T-helper 17 cell (primary cell): ENCODE measurements at places on chromosomes 11 and 22.

DNA sequence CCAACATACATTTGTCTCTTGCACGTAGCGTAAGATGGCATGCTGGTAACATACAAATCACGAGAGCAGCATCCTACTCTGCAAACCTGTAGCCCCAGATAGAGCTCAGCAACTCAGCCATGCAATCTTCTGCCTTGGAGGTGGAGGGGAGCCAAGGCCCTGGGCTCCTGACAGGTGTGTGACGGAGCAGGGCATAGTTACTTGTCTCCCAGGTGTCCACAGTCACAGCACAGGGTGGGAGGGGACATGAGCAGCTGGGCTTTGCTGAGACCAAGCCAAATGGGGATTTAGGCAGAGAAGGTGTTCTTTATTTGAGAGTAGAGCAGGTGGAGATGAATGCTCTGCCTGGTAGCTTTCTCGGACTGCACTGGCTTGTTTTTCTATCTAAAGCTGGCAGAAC, 111.7 kb downstream of the TEAD1 start:
- DNase-seq, result no peak

- no peak for DNase-seq
Observed at GRCh38 chr11:32758291-32758690, 36.2 kb downstream of the CCDC73 start.

GRCh38 chr11:2213384-2213842, 41.8 kb upstream of the TH start:
- no peak for DNase-seq

GRCh38 chr22:50695421-50696250, 23.0 kb downstream of the SHANK3 start:
- no peak for DNase-seq

DNA sequence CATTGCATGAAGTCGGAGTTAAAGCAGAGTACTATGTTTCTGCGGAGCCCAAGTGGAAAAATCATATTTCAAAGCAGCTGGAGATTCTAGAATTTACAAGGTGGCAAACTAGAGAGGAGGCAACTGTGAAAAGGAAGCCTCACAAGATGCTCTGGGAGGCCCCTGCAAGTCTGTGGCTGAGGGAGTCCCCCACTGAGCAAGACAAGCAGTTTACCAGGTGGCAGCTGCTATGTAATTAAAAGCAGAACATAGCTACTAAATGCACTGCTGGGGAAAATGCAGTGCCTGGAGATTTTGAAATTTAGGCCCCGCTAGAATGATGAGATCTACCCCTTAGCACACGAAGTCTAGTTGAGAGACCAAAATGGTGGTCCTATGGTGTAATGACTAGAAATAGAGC, 728.0 kb downstream of the OPCML start:
- no peak for DNase-seq

DNA sequence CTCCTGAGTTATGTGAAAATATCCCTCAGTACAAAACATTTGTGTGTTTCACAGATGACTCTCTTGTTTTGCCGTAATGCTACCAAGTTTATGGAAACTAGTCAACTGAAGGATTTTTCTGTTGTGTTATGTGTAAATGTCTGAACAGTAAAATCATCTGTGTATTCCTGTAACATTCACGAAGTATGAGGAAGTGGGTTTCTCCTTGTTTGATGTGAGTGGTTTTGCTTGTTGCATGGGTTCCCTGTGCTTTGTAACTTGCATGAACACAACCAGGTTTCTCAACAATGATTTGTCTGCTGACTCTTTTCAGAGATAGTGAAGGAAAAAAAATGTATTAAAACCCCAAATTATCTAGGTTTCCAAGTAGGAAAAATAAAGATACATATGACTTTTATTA, 138.1 kb downstream of the PGR start:
- no peak for DNase-seq

DNA sequence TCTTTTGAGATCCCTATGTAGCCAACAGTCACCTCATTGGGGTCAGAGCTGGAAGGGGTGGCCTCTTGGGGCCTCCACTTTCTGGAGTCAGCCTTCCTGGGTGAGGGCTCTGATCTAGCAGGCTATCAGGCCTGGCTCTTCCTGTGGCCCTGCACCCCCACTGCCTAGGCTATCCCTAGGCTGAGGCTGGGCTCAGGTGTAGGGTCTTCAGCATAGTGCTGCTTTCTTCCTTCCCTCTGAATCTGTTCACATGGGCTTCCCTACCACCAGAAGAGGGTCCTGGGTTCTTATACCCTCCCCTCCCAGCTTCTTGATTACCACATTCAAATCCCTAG, 456 bp upstream of the SPI1 start:
- no peak for DNase-seq

DNA sequence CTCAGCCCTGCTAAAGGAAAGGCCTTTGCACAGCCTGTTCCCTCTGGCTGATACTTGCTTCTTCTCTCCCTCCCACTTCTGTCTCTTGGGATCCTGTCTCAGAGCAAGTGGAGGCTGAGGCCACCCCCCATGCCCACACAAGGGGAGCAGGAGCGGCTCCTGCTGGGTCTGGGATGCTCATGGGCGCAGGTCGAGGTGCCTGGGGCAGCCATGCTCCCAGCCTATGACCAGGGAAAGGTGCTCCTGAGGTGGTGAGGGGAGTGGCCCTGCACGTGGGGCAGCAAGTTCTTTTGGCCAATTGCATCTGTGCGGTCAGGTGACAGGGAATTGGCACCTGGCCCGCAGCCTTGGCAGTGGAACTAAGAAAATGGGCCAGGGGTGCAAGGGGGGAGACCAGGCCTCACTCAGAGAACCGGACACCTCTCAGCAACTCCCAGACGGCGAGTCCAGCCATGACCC, 1.5 kb downstream of the MAPK11 start:
- DNase-seq, result no peak

- no peak for DNase-seq
Observed at GRCh38 chr11:45643598-45644260, 21.7 kb downstream of the CHST1 start.

DNA sequence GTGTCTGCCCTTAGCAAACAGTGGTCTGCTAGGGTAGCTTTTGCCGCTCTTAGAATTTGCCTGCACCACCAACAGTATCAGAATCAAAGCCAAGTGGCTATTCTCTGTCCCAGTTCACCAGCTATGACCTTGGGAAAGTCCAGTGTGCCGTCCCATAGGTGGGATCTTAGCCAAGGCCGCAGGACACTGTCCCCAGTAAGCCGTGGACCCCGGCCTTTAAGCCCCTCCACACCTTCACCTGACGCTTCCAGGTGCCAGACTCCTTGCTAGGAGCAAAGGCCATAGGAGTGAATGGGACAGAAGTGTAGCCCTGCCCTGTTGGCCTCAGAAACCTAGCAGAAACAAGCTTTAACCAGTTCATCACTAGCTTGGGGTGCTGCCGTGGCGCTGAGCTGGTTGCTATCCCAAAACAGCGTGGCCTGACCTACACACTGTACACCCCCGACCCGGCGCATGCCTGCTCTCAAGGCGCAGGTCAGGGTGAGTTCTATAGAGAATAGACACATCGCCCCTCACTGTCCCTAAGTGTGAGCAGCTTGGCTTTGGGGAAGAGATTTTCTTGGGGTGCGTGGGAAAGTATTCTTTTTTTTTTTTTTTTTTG, 4.5 kb downstream of the FADD start:
- DNase-seq, result no peak

DNA sequence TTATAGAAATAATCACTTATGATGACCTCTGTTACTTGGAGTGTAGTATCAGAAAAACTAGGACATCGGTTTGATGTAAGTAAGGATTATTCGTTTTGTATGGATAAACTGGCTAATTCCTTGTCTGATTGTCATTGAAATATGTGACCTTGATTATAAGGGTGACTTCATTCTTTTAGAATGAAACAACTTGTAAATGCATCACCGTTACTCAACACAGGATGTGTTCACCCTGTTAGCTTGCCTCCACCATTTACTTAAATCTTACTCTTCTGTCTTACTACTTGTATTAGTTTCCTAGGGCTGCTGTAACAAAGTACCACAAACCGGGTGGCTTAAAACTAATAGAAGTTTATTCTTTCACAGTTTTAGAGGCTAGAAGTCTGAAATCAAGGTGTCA, 7.9 kb downstream of the SFI1 start:
- no peak for DNase-seq

DNA sequence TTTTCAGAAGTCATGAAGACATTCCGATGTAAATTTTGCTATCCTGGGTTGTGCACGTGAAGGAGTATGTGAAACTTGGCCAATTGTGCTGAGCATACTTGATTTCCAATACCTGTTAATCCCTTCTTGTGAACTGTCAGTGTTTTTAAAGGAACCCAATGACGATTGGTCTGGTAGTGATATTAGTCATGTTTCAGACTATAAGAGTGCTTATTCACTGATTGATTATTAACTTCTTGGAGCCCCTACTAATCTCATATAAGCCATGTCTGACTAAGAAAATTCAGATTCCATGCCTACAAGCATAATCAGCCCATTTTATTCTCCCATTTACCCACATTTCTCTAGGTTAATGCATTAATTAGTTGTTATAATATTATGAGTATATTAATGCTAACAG, 330.8 kb upstream of the MTNR1B start:
- DNase-seq, result no peak

DNA sequence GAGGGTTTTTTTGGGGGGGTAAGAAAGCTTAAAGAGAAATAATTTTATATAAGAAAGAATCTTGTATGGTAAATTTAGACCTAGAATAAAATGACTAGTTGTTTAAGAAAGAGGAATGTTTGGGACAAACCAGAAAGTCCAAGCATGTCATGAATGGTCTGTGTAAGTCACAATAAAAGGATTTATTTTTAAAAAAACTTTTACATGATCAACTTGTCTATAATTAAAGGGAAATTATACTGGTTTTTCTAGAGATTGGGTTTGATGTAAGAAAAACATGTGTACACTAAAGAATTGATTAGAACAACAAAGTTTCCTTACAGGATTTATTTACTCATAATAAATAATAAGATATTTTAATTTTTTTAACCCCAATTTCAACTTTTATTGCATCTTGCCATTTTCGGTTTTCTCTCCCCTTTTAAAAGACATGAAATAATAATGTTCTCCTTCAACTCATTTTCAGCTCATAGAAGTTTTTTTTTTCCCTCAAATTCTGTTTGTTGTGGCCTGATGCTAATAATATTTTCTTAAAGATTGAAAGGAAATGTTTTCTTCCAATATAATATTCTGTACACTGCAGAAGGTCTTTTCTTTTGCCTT, 35.4 kb upstream of the INCENP start:
- DNase-seq, result no peak

DNA sequence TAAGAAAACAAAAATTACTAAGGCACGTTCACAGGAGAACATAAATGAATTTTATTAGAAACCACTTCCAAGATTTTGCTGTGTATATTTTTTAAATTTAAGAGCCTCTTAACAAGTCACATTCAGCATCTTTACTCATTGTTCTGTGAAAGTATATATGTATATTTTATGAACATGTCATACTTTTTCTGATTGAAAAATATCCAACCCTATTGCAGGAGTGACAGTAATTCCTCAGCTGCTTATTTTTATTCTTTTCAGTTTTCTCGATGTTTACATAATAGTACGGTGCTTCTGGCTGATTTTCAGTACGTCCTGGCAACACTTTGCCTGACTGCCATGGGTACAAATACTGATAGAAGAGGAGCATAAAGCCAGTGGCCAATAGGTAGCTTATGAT, 41.8 kb downstream of the XKR3 start:
- DNase-seq, result no peak

- no peak for DNase-seq
Observed at GRCh38 chr11:75734491-75735180, 17.0 kb downstream of the MOGAT2 start.

- no peak for DNase-seq
Observed at GRCh38 chr11:67506426-67507051, 1.4 kb upstream of the PITPNM1 start.

DNA sequence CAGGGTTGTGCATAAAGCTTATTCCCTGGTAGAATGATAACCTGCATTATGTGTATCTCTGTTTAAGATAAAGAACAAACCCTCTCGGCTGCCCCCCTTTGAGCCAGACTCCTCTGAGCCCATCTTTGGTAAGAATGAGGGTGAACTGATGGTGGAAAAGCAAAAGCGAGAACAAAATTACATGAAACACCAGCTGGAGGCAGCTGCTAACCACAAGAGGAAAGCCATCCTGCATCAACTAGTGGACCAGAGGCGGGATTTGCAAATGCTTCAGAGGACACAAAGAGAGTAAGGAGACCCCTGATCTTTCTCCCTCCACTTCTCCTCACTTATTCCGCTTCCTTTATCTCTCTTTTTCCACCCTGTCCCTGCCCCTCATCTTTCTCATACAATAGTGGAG, 40.3 kb downstream of the CCDC81 start:
- no peak for DNase-seq

DNA sequence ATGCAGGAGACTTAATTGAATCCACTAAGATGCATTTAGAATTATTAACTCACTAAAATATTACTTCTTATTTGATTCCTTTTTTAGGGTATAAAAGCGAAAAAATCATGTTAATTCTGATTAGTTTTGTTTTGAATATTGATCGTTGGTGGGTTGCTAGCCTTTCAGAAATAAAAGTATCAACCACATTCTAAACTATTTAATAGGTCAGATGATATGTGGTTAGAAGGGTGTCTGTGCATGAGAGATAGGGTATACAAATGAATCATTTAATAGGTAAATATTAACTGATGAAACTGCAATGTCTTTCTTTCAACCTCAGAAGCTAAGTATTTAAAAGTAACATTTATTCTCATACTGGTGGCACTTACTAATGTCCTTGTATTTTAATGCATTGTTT, 515.1 kb downstream of the CNTN5 start:
- no peak for DNase-seq

DNA sequence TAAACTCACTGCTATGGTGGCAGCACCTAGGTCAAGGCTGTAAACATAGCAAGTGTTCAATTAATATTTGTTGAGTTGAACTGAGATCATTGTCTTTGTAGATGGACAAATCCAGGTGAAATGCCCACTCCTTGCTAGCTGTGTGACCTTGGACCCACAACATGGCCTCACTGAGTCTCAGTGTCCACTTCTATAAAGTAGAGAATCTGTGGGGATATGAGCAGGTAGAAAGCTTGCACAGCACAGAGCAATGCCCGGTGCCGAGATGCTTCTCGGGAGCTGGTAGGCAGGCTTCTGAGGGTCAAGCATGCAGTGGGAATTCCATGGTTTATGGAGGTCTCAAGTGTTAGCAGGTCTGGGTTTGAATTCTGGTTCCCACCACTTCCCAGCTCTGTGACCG, 97.9 kb upstream of the SYT13 start:
- DNase-seq, result no peak
